ENCODE measurements at places on chromosomes 16 and 17.
A peak's percentile ranks its signal among the peaks of the same experiment; 100 is the strongest.

- DNase-seq, result no peak
Observed at GRCh38 chr16:12356632-12357340, 380.3 kb downstream of the SNX29 start.

- DNase-seq, result no peak
Observed at GRCh38 chr16:81279392-81279791, 35.4 kb upstream of the GAN start.

- no peak for DNase-seq
Observed at GRCh38 chr17:75730065-75730464, 8.8 kb downstream of the ITGB4 start.

DNA sequence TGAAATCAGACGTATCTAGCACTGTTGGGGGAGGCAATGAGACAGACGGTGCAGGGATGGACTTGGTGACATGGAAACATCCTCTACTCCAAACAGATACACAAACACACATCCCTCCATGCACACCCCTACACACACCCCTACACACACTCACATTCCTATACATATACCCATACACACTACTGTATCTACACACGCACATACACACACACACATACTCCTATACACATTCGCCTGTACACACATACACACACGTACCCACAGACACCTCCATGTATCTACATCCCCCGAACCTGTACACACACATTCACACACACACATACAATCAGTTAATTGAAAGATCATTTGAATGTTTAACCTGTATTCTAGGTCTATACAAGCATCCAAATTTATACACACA is 53.5 kb downstream of the MAF start:
- no peak for DNase-seq

GRCh38 chr16:25089351-25089750 is 22.2 kb upstream of the LCMT1 start:
- no peak for DNase-seq

GRCh38 chr17:57655553-57655952 is 89.5 kb downstream of the CCDC182 start:
- DNase-seq, result no peak

DNA sequence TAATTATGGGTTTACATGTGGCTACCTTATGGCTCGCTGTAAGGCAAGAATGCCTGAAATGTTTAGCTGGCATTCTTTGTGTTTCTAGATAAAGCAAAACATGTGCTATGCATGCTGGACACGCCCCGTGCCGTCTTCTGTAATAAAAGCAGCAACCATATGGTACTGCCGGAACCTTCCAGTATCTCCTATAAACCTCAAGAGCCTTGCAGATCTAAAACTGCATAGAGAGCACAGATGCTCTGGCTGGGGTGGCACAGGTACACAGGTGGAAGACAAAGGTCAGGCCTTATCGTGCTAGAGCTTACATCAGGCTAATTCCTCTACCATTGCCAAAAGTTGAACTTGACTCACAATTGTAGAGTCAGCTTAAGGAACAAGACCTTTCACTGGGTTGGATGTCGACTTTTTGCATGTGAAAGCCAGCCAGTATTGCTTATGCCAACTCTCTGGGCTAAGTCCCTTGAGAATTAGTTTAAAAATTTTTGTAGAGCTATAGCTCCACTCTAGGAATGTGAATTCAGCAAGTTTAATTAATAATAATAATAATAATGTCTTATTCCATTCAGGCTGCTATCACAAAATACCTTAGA is 187.4 kb upstream of the CACNG5 start:
- no peak for DNase-seq

GRCh38 chr16:22174642-22175041 is 12.3 kb downstream of the SDR42E2 start:
- no peak for DNase-seq

DNA sequence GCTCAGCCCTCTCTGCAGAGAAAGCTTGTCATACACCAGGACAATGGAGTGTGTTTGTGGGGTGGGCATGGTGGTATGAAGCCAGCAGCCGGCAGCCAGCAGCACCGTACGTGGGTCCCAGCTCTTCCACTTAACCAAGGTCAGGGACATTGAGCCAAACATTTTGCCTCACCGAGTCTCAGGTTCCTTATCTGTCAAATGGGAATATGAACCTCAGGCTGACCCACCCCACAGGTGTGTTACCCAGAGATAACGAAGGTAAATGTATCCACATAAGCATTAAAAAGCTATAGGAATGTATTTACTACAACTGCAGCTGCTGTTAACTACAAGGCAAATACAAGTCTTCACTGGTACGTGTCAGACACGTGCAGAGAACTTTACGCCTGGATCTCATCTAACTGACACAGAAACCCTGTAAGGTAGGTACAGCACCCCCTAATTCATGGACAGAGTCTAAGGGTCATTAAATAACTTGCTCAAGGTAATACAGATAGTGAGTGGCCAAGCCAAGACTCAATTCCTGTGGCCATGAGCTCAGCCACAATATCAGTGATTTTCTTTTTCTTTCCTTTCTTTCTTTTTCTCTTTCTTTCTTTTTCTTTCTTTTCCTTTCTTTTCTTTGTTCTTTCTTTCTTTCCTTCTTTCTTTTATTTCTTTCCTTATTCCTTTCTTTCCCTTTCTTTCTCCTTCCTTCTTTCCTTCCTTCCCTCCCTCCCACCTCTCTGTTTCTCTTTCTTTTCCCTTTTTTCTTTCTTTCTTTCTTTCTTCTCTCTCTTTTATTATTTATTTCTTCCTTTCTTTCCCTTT is 990 bp downstream of the SLC5A11 start:
- DNase-seq, result no peak

- peak; percentile 20 for DNase-seq
Observed at GRCh38 chr17:6205525-6205924, 135.3 kb downstream of the WSCD1 start.

- DNase-seq, result peak; percentile 37
Observed at GRCh38 chr16:50696126-50696525, 2.7 kb downstream of the NOD2 start.

- peak; percentile 53 for DNase-seq
Observed at GRCh38 chr17:28072936-28073533, 30.6 kb downstream of the NLK start.

- DNase-seq, result peak; percentile 56
Observed at GRCh38 chr16:82031116-82032084, 3.7 kb upstream of the HSD17B2 start.

DNA sequence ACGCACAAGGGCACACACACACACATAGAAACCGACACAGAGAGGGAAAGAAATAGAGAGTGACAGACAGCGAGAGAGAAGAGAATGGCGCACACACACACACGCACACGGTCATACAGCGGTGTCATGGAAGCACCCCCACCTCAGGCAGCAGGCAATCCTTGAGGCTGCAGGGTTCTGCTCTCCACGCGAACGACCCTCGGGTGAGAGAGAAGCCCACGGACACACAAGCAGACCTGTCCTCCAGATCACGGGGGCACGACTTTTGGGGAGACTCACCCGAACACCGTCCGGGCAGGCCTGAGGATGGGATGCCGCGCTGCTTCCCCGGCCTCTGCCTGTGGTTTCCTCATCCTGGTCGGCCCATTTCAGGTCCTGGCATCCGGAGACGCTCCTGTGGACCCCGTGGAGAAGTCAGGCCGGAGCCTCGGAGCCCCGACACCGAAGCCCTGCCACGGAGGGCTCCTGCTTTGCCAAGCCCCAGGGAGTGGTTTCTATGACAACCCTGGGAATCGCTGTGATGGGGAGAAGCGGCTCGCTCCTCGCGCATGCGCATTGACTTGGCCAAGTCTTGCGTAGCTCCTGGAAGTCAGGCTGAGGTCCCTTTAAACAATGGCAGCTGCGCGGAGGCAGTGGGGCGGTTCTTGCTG is 118.2 kb upstream of the KCNJ18 start:
- no peak for DNase-seq

DNA sequence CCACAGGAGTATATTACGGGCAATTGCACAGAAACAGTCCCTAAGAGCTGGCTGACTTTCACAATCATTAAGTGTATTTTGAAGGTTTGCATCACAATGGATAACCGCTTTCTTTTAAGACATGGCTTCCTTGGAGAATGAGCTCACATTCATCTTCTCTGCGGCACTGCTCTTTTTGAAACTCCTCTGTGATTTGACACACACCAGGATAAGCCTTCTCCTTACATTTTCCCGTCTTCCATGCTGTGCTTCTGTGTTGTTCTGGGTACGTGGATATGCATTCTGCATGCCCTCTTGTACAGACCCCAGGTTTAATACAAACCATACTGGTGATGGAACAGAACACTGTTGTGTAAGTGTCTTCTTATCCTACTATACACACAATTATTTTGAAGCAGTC is 89.5 kb upstream of the METRNL start:
- no peak for DNase-seq

DNA sequence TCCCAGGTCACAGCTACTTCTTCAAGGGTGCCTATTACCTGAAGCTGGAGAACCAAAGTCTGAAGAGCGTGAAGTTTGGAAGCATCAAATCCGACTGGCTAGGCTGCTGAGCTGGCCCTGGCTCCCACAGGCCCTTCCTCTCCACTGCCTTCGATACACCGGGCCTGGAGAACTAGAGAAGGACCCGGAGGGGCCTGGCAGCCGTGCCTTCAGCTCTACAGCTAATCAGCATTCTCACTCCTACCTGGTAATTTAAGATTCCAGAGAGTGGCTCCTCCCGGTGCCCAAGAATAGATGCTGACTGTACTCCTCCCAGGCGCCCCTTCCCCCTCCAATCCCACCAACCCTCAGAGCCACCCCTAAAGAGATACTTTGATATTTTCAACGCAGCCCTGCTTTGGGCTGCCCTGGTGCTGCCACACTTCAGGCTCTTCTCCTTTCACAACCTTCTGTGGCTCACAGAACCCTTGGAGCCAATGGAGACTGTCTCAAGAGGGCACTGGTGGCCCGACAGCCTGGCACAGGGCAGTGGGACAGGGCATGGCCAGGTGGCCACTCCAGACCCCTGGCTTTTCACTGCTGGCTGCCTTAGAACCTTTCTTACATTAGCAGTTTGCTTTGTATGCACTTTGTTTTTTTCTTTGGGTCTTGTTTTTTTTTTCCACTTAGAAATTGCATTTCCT is 3.4 kb upstream of the LPCAT2 start:
- DNase-seq, result peak; percentile 31

- peak; percentile 50 for DNase-seq
Observed at GRCh38 chr16:49620158-49620868, 235.6 kb downstream of the ZNF423 start.

GRCh38 chr16:85185303-85186100 is 73.2 kb upstream of the CIBAR2 start:
- no peak for DNase-seq

DNA sequence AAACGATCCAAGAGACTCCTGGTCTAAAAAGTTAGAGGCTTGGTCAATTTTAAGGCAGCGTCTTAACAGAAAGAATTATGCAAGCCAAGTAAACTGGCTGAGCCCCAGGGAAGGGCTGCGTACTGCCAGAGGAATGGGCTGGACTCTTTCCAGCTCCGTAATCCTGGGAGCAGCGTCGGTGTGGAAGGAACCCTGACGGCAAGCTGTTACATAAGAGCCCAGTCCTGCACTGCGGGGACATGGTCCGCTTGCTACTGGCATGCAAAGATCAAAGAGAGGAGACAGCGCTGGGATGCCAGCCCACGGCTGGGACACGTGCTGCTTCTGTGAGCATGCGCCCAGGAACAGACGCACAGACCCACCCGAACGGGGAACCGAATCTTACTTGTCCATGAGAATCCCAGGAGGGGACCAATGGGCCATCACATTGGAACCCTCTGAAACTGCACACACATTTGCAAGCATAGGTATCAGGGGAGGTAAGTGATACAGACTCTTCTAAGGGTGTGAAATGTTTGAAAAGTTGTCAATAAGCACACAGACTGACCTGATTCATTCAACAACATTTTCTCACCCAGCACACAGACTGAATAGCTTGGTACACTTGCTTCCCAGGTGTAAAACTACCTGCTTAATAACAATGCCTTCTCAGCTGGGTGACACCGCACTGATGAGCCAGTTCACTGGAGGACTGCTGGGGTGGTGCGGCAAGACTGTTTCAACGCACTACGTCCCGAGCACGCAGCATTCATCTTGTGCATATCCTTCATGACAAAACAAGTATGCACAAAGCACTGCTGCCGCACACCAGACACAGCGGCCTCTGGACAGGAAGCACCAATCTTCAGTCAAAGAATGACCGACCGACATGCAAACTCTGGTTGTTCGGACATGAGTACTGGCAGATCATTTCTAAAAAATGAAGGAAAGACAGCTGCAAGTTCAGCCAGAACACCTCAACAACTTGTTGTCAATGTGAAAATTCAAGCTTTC is 94.9 kb downstream of the ANKRD11 start:
- DNase-seq, result no peak

DNA sequence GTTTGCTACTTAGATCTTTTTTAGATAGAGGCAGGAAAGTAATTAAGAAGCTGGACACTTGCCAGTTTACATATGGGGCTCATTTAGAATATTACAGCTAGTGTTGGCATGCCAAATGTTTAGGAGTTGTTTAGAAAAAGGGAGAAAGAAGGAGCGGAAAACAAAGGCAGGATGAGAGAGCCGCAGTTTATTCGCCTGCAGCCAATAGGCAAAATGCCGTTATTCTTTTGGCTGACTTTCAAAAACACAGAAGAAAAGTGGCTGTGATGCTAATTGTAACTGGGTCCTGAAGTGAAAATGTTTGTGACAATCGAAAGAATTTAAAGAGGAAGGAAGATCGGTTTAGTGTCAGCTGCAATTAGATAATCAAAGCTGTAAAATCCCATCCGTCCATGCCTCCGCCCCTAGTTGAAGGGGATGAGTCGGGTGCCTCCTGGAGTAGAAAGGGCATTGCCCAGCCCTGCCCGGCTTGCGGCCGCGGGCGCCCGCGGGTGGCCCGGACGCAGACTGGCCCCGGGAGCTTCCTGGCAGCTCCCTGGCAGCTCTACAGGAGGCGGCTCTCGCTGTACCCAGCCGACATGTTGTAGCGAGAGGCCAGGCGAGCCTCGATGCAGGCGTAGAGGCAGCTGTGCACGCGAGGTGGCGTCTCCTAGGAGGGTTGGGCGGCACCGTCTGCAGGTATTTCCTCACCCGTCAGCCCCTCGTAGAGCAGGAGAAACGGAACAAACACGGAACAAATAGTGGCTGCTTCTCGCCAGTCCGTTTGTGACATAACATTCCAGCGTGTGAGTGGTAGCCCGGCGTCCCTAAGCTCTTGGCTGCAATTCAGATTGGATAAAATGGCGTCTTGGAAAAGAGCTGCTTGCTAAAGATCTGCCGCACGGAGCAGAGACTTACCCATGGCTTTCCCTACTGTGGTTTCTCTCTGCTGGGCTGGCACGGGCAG is 82.2 kb downstream of the TNRC6C start:
- peak; percentile 75 for DNase-seq

Data from endodermal cell (in vitro differentiated cells).